ENCODE measurements at places on chromosomes 6 and 20.

DNA sequence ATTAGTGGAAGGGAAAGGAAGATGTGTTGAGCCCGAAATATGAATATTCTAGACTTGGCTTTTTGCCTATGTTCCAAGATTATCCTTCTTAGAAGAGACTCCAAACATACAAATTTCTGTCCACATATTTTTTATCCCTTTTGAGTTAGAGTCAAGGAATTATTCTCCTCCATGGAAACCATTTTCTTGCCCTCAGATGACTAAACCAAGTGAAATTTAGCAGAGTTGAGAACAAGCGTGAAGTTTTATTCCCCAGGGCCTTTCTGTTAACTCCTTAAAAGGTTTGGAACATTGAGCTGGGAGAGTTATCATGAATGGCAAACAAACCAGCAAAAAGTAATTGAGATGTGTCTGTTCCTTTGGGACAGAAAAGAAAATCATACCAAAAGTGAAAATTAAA, 286.1 kb upstream of the PLCB4 start:
- peak; percentile 67 for DNase-seq

GRCh38 chr20:63858393-63859165, 2.7 kb upstream of the ABHD16B start:
- peak; percentile 61 for DNase-seq

DNA sequence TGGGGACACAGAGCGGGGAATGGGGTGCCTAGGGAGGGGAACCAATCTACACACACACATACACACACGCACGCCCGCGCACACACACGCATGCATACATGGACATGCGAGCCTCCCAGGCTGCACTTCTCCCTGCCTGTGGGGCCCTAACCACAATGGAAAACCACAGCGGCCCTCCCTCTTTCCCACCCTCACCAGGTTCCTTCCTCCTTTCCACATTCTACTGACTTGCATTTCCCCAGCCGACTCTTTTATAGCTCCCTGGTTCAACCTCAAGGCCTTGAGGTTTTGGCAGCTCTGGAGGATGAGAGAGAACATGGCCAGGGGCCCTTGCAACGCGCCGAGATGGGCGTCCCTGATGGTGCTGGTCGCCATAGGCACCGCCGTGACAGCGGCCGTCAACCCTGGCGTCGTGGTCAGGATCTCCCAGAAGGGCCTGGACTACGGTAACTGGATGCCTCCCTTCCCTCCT, at the start of gene BPI:
Gene BPI (plus strand): TSS at position 249 of the 472 bp plus-strand sequence. CDS start 68 bp downstream, at position 317.
- no peak for DNase-seq

GRCh38 chr6:93036835-93037234, 382.5 kb downstream of the EPHA7 start:
- DNase-seq = no peak

DNA sequence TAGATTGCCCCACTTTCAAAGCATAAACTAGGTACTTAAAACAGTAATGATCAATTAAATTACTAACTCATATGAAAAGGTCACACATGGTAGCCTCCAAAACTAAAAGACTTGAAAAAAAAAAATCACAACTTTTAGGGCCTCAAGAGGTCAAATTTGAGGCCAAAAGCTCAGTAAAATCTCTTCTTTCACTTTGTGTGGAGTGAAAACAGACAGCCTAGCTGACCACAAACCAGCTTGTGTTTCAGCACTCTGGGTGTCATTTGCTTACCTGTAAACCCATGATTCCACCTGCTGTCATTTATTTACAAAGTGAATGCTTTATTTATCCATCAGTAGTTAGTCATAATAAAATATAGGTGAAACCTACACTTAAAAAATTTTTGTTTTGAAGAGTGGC, 34.0 kb downstream of the GNAS start:
- DNase-seq = no peak

GRCh38 chr20:15654208-15654649, 919.0 kb downstream of the KIF16B start:
- DNase-seq = no peak

- no peak for DNase-seq
Observed at GRCh38 chr20:17681726-17682102, 328 bp downstream of the RRBP1 start.

DNA sequence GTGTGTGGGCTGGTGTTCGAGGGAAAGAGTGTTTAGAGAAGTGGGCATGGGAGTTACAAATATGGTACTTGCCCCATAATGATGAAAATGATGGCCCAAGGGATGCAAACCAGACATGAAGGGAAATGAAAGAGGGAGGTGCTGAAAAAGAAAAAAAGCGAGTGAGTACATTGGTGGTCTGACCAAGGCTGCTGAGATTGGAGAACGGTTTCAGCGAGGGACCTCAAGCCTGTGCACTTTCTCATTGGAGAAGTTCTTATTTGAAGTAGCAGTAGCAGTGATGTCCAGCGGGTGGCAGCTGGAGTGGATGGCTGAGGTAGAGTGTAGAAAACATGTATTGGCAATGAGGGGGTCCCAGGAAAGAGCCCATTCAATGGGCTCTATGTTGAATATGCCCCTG, 54.8 kb downstream of the TNFAIP3 start:
- no peak for DNase-seq

GRCh38 chr20:40743141-40743775, 54.2 kb upstream of the MAFB start:
- DNase-seq = no peak

DNA sequence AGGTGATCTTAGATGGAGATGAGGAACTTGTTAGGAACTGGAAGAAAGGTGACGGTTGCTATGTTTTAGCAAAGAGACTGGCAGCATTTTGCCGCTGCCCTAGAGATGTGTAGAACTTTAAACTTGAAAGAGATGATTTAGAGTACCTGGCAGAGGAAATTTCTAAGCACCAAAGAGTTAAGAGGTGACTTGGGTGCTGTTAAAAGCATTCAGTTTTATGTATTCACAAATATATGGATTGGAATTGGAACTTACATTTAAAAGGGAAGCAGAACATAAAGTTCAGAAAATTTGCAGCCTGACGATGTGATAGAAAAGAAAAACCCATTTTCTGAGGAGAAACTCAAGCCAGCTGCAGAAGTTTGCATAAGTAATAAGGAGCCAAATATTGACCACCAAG, 176.3 kb downstream of the MOXD1 start:
- no peak for DNase-seq

GRCh38 chr20:8094850-8095249, 37.2 kb upstream of the PLCB1 start:
- DNase-seq = peak; percentile 25

DNA sequence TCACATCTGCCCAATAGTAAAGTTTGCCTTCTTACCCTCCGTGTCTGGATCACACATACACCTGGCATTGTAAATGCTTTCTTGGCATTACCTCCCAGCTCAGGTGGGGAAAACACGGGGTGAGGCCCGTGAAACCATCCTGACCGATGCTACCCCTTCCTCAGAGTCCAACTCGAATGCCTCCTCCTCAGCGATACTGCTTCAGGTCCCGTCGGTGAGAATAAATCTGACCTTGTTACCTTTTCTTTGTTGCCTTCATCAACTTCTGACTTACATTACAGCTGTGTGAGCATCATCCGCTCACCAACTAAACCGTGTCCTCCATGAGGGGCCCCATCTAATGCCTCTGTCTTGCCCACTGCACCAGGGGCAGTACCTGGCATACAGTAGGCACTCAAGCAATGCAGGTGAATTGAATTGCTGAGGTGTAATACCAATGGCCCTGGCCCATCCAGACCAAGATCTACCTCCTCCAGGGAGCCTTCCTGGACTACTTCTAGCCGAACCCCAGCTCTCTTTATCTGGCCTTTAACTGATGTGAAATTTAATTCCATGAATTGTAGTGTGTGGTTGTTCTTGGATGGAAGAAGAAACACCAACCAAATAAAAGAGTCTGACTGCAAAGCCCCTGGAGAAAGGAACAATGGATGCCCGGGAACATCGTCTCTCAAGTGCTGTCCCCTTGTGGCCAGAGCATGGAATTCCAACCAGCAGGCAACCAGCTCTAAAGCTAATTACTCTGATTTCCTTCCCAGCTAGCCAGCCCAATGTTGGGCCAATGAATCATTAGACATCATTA, 141.5 kb downstream of the ANKRD60 start:
- peak; percentile 38 for DNase-seq

DNA sequence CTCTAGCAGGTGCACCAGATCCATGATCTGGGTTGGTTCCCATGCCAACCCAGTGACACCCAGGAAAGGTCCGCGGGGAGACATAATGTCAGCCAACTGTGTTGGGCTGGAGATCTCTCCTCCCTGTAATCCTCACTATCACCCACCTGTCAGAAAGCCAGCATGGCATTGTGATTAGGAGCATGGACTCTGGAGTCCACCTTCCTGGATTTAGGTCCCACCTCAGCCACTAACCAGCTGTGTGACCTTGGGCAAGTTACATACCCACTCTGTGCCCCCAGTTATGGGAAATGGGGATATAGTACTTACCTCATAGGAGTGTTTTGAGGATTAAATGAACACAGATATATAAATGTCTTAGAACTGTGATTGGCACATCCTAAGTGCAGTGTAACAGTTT, 97.9 kb downstream of the ZDHHC14 start:
- DNase-seq = no peak

DNA sequence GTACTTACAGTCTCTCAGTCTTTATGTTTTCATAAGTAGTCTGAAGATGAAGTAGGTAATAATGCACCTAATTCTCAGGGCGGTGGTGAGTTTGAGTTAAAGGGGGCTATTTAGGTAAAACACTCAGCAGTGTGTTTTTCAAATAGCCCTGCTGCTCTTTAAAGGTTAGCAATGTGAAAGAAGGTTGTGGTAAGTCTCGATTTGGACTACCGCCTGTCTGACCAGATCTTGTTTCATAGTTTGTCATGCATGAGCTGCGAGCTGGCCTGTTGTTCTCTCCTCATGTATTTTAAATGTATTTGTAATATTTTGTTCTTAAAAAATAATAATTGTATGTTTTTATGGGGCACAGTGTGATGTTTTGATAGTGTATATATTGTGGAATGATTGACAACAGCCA, 340.2 kb downstream of the DHX35 start:
- no peak for DNase-seq

GRCh38 chr6:146123616-146124015, 94.8 kb downstream of the GRM1 start:
- no peak for DNase-seq

- DNase-seq = no peak
Observed at GRCh38 chr20:38135271-38135650, 29.8 kb downstream of the TGM2 start.

- no peak for DNase-seq
Observed at GRCh38 chr6:148608199-148608951, 138.5 kb upstream of the UST start.

GRCh38 chr6:138339024-138339423, 38.7 kb upstream of the SMIM28 start:
- DNase-seq = no peak
